ENCODE measurements at places on chromosomes 5 and 9.

DNA sequence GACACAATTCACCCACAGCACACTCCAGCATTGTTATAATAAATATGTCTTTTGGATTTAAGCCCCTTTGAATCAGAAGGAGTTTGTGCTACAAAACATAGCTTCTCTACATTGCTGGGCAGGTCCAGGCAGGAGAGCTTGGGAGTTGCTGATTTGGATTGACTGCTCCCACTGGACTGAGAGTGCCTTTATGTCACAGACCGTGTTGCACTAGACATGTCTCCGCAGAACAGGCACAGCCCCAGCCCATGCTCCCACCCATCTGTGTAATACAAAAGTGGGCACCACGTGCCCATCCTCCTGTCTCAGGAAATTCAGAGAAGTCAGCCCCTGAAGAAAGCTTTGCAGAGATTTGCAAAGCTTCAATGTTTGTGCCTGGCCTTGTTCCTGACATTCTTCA, 117.1 kb downstream of the MED10 start:
- DNase-seq: no peak

DNA sequence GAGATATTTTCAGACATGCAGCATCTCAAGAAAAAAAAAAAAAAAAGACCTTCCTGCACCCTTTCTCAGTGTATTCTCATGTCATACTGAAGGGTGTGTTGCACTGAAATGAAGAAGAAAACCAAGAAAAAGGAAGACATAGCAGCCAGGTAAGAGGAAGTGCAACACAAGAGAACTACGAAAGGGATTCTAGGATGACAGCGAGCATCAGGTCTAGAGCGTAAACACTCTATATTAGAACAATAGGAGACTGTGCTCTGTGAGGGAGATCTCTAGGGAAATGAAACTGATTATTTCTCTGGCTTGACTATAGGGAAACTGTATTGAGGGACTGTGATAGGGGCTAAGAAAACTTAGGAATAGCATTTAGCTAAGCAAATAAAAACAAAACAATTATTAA, 30.0 kb downstream of the BTF3 start:
- DNase-seq: no peak

DNA sequence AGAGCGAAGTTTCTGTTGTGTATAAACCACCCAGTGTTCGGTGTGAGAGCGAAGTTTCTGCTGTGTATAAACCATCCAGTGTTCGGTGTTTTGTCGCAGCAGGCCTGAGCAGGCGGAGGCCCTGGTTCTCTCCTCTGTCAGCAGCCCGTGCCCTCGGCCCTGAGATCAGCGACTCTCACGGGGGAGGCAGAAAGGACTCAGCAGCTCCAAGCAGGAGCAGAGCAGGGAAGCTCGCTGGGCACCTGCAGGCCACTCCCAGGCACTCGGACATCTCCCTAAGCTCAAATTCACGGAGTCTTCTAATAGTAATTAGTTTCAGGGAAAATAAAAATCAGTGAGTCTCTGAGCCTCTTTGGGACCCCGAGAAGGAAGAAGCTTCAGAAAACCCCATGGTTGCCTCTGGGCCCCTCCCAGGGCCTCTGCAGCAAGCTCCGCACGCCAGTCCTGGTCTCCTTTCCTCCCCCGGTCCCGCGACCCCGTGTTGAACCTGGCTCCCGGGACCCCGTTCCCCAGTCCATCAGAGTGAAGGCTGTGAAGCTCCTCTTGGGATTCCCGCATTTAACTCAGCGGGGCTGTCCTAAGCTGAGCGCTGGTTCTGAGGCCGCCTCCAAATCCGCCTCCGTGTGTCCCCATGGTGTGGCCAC, 81.9 kb upstream of the ADAMTS2 start:
- no peak for DNase-seq

- DNase-seq: no peak
Observed at GRCh38 chr9:15519831-15520230, 9.1 kb upstream of the PSIP1 start.

DNA sequence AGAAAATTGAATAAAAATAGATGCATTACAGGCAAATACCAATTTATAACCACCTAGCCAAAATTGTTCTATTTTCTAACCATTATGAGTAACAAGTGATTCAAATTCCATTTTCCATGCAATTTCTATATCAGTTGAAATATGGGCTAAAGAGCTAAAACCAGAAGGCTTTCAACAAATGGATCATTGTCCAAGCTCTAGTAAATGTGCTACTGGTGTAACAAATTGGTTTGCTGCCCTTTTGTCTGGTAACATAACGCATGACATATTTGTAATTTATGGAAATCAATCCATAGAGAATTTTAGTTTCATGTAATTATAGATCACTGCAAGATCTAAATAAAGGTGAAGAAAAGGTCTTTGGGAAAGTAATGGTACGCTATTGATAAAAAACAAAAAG, 708.0 kb upstream of the GRAMD2B start:
- no peak for DNase-seq

GRCh38 chr5:124274949-124275348, 471.5 kb downstream of the ZNF608 start:
- no peak for DNase-seq

DNA sequence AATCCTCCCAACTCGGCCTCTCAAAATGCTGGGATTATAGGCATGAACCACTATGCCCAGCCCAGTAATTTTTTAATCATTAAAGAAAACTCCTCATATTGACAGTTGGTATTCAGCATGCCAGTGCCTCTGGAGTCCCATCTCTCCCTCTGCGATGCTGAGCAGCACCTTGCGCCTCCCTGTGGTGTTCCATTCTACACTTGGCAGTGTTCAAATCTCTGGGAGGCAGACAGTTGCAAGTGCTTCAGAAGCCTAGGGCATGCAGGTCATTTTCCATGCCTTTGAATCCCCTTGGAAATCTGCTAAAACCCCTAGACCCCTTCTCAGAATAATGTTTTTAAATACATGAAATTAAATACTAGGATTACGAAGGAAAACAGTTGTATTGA, 41.3 kb downstream of the GARNL3 start:
- no peak for DNase-seq

DNA sequence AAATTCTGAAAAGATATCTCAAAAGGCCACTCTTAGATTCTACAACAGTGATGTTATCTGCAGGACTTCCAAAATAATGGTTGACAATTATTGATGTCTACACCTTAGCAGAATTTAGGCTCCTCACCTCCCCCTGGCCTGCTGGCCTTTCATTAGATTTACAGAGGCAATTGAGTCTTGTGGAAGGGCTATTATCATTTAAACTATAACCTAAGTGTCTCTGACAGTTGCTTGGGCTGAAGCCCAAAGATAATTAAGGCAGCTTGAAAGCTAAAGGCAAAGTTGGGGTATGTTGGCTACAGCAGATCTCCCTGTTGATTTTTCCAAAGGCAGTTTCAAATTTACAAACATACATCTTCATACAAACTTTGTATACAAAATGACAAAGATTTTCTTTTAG, 912.3 kb downstream of the TAF11L14 start:
- no peak for DNase-seq

- no peak for DNase-seq
Observed at GRCh38 chr5:175686396-175686795, 28.5 kb downstream of the HRH2 start.

DNA sequence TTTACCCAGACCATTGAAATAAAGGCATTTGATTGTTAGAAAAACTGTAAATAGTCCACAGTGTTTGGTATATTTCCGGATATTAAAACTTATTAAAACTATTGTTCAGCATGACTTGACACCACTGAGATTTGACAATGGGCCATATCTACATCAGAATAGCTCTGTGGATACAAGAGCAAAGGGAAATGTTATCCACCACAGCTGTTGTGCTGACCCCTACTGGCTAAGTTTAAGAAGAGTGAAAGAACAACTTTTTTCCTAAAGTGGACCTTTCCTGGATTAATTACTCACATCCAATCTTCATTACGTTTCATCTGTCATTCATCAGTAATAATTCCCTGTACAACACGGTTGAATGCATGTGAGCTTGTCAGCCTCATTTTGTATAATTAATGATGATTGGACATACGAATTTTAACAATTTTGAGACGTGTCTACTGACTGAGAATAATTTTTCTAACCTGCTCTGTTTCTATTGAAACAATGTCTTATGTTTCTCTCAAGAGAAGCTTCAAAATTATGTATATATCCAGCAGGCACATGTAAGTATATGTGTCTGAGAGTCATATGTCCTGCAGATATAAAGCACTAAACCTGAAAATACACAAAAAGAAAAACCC, 1952.6 kb downstream of the MAT2B start:
- DNase-seq: no peak

- DNase-seq: no peak
Observed at GRCh38 chr9:110282739-110283081, 26.4 kb upstream of the TXN start.

GRCh38 chr5:40405996-40406740, 273.5 kb upstream of the PTGER4 start:
- no peak for DNase-seq

DNA sequence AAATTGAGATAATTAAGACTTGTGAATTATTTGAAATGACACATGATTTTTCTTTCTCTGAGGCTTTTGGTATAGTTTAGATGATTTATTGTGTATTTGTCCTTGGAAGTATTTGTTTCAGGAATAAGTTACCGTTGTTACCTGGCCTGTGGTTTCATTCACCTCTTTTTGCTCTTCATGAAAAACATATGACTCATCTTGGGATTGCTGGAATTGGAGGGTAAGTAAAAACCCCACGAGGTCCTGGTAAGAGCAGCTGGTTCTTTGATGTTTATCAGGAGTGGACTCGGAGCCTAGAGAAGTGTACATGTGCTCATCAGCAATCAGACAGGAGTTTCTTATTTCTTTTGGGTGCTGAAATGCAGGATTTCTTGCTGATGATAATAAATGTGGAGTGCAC, 275.3 kb downstream of the PSAT1 start:
- DNase-seq: no peak

DNA sequence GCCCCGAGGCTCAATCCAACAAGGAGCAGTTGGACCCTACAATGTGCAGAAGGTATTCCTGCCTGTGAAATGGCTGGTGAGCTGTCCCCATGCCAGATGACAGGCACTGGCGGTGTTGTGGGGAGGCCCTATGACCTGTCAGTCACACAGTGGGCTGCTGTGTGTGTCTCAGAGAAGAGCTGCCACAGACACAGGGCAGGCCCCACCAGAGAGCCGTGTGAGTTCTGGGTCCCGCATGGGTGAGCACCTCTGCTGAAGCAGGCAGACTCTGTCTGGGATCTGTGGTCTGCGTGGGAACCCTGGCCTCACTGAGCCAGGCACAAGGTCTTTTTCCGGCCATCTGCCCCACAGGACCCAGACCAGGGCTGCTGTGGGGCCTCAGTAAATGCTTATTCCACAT, 37.3 kb upstream of the PITX1 start:
- DNase-seq: no peak

DNA sequence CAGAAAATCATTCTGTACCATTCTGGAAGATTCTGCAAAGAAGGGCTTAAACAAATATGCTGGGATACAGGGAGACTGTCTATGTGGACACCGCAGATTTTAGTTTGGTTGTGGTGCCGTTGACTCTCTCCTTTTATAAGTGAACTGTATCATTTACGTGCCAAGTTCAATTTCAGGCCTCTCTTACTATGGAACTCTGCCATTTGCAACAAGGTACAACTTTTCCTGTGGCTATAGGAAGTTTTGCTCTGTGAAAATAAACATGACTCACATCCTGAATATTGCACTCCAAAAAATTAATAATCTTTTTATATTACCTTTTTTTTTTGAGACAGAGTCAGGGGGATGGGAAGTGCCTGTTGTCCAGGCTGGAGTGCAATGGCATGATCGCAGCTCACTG, 29.7 kb upstream of the CSNK1G3 start:
- DNase-seq: no peak

- DNase-seq: no peak
Observed at GRCh38 chr9:20042128-20042711, 253.4 kb upstream of the SLC24A2 start.

GRCh38 chr9:127801955-127802575, 617 bp upstream of the FPGS start:
- DNase-seq: no peak

- no peak for DNase-seq
Observed at GRCh38 chr9:122860319-122861142, 32.1 kb upstream of the PDCL start.

DNA sequence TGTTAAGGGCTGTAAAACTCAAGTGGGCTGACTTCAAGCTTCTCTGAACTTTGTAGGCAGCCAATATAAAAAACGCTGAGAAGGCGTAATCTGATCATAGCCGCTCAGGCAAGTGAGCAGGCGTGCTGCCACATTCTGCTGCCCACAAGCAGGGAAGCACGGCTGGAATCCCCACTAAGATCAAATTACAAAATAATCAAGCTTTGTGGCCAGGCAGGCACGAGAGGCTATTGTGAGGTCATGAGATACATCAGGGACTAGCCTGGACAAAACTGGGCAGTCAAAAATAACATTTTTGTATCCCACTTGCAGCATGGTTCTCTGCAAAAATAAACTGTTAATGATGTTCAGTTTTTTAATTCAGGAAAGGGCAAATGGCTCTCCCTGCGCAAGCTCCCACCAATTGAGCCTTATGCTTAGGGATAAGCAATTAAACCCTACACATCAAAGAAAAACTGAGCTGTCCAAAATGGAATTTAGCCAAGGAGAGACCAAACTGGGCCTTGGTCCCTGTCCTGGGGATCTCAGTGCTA, 64.0 kb downstream of the POU5F2 start:
- peak; percentile 84 for DNase-seq

DNA sequence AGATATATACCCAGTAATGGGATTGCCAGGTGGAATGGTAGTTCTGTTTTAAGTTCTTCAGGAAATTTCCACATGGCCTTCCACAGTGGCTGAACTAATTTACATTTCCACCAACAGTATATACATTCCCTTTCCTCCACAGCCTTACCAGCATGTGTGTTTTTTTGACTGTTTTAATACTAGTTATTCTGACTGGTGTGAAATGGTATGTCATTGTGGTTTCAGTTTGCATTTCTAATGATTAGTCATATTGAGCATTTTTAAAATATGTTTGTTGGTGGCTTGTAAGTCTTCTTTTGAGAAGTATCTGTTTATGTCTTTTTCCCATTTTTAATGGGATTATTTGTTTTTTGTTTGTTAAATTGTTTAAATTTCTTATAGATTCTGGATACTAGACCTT, 208.9 kb downstream of the CFAP90 start:
- DNase-seq: no peak

DNA sequence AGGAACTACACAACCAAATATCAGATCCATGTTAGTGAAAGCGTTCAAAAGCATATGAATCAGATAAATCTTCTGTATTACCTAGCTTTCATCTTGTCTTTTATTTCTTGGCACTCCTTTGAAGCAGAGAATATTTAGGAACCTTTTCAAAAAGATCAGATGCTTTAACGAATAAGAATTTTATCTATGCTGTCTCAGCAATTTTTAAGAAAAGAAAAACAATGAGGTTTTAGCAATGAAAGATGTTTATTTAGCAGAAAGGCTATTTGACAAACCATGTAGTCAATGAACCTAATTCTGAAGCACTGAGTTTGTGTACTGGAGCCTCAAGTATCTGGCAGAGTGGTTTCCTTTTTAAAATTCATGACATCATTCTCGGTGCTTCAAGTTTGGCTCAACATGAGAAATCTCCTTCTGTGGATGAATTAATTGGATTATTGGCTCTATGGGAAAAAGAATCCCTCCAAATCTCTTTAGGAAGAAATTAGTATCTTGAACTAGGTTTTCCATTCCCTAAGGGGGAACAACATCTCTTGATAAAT, 534.7 kb downstream of the CAAP1 start:
- no peak for DNase-seq
